CD4-positive, CD25-positive, alpha-beta regulatory T cell (primary cell): ENCODE measurements at places on chromosomes 16 and 17. TPM values are rescaled to one million over a fixed set of nuclear protein-coding genes. Genes with fewer than 3 reads are reported as not detected.

The KRTAP9-8 gene
- total RNA-seq: not detected

The DNAH3 gene
- total RNA-seq: not detected

The TNFSF13 gene
- total RNA-seq: 1.6 TPM

The AOC2 gene
- total RNA-seq: 2.3 TPM

The HAS3 gene
- 3.0 TPM for total RNA-seq

The KLHL36 gene
- 86.0 TPM for total RNA-seq

The UMOD gene
- total RNA-seq: not detected

The MILR1 gene
- total RNA-seq: 0.67 TPM

The ZNF469 gene
- total RNA-seq: 0.32 TPM

The TPSAB1 gene
- total RNA-seq: not detected

The AOC3 gene
- 0.49 TPM for total RNA-seq

The TMEM92 gene
- total RNA-seq: not detected

The ADCY7 gene
- total RNA-seq: 233 TPM

The OR1A1 gene
- total RNA-seq: not detected

The ADAMTS18 gene
- total RNA-seq: not detected

The ATP2A1 gene
- 1.4 TPM for total RNA-seq

The NTN3 gene
- total RNA-seq: not detected

The TPSG1 gene
- total RNA-seq: not detected

The TUBD1 gene
- 16.3 TPM for total RNA-seq

The ZFPM1 gene
- total RNA-seq: 30.2 TPM

The EEF2K gene
- 20.1 TPM for total RNA-seq

The TMC6 gene
- total RNA-seq: 727 TPM

The WSCD1 gene
- not detected for total RNA-seq

The USP7 gene
- 296 TPM for total RNA-seq

The HS3ST2 gene
- not detected for total RNA-seq

The CDYL2 gene
- 37.6 TPM for total RNA-seq

The SPNS2 gene
- 0.94 TPM for total RNA-seq

The C16orf92 gene
- not detected for total RNA-seq

The NOG gene
- 4.8 TPM for total RNA-seq

The KRTAP4-3 gene
- not detected for total RNA-seq

The GAS2L2 gene
- not detected for total RNA-seq

The TRIM65 gene
- total RNA-seq: 18.7 TPM

The RUNDC3A gene
- total RNA-seq: 0.27 TPM

The TCAP gene
- 3.4 TPM for total RNA-seq

The CPNE7 gene
- 0.69 TPM for total RNA-seq

The CCL8 gene
- total RNA-seq: not detected

The MYL4 gene
- not detected for total RNA-seq

The HCRT gene
- not detected for total RNA-seq

The ABCC12 gene
- not detected for total RNA-seq

The CCDC200 gene
- not detected for total RNA-seq

The RASL10B gene
- not detected for total RNA-seq

The KRTAP9-2 gene
- not detected for total RNA-seq

The TEKT3 gene
- total RNA-seq: 1.2 TPM

The CSNK2A2 gene
- total RNA-seq: 57.3 TPM

The ARMC7 gene
- total RNA-seq: 12.8 TPM

The CACNG1 gene
- total RNA-seq: not detected

The SLC13A2 gene
- not detected for total RNA-seq

The NFE2L1 gene
- 41.0 TPM for total RNA-seq

The MVD gene
- total RNA-seq: 59.7 TPM

The RND2 gene
- not detected for total RNA-seq

The PARN gene
- total RNA-seq: 36.2 TPM

The NPIPA2 gene
- total RNA-seq: 0.86 TPM

The SRSF2 gene
- total RNA-seq: 444 TPM
